ENCODE measurements at places on chromosomes 1 and 21.

DNA sequence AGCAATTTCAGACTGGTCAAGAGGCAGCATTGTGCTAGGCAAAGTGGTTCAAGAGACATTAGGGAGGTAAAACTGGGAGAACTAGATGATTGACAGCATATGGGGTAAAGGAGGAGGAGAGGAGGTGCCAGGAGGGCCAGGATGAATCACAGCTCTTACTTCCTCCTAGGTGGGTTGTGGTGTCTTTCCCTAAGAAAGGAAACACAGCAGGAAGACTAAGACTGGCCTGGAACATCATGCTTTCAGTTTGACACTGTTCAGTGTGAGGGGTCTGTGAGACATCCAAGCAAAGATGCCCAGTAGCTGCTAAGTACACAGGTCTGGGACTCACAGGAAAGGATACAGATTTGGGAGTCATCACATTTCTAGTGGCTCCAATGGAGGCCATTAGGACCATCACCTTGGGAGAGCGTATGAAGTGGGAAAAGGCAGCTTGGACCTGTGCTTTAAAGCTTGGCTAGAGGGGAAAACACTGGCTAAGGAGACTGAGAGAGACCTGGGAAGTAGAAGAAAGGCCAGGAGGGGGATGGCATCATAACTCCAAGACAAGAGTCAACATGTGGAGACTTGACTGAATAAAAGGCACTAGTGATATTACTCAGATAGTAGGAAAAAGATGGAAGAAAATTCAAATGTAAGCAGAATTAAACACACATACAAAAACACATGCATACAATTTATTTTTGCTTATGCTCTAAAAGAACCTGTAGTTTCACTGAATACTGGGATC is 17.3 kb downstream of the CD58 start:
- DNase-seq: no peak

- DNase-seq: no peak
Measured at GRCh38 chr1:52867087-52867863, 24.7 kb downstream of the ZYG11A start.

GRCh38 chr1:11483581-11484320 is 4.8 kb downstream of the DISP3 start:
- no peak for DNase-seq

DNA sequence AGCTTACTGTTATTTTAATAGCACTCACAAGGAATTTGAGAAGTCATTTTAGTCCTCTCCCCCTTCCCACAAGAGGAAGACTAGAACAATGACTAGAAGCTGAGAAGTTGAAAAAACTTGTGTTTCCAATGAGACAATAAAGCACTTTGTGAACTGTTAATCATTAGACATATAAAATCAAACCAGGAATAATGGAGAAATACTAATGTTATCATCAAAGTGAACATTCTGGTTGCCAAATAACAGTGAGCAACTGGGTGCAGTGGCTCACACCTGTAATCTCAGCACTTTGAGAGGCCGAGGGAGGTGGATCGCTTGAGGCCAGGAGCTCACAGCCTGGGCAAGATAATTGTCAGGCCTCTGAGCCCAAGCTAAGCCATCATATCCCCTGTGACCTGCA is 54.0 kb upstream of the RASAL2 start:
- no peak for DNase-seq

DNA sequence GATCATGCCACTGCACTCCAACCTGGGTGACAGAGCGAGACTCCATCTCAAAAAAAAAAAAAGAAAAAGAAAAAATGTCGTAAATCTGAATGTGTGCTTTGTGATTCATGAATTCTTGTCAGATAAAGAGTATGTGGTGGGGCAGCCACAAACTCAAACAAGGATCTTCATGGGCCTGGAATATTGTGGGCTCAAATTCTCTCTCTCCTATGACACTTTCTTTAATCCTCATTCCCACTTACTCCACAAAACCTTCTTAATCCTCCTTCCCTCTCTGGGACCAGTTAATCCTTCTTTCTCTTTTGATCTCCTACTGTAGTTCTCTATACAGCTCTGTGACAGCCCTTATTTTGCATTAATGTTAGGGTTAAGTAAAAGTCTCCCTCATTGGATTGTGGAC is 112.3 kb downstream of the AK5 start:
- no peak for DNase-seq

- no peak for DNase-seq
Measured at GRCh38 chr1:27736252-27736651, 10.5 kb downstream of the FAM76A start.

DNA sequence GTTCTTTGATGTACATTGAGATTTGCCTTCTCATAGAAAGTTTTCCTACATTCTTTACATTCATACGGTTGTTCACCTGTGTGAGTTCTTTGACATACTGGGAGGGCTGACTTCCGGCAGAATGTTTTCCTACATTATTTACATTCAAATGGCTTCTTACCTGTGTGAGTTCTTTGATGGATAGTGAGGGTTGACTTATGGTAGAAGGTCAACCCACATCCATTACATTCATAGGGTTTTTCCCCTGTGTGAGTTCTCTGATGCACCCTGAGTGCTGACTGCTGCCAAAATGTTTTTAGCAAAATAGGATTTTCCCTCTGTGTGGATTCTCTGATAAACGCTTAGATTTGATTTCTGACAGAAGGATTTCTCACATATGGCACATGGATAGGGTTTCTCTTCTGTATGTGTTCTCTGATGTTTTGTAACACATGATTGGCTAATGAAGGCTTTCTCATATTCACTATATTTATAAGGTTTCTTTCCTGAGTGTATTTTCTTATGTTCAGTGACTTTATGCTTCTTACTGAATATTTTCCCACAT is 37.7 kb downstream of the JMJD4 start:
- DNase-seq: no peak

DNA sequence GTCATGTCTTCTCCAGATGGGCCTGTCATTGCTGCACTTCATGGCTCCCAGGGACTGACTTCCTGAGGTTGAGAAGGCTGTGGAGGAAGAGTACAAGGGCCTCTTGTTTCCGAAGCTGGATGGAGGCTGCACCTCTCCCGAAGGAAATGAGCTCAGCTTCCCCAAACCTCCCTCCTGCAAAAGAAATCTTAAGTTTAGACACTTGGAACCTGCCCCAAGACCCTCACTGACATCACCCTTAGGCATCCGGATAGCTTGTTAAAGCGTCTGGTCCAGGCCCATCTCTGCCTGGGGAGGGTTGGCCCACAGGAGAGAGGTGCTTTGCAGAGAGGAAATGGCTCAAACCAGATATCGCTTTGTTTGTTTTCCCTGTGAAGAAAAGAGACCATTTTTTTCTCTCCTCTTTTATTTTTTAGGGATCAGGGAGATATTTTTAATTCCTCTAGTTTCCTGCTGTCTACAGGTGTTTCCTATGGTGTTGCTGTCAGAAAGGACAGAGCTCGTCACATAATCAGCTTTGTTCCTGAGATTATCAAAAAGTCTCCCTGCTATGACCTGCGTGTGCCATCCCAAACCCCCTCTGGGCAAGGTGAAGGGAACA is 25.0 kb downstream of the RCSD1 start:
- DNase-seq: no peak

DNA sequence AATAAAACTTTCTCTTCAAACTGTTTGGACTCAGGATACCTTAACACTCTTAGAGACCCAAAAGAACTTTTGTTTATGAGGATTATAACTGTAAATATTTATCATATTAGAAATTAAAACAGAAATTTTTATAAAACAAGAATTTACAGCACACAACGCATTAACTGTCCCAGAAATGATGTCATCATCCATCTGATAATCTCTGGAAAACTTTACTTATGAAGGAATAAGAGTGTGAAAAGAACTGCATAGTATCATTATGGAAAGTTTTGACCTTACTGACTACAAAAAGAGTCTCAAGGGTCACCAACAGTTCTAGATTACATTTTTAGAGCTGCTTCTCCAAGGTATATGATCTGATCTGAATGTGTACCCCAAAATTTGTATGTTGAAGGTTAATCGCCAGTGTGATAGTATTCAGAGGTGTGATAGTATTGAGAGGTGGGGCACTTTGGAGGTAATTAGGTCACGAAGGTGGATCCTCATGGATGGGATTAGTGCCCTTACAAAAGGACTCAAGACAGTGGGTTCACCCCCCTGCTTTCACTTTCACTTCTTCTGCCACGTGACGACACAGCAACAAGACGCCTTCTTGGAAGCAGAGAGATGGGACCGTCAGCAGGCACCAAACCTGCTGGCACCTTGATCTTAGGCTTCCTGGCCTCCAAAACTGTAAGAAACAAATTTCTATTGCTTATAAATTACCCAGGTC is 95.7 kb upstream of the NR5A2 start:
- DNase-seq: no peak

GRCh38 chr1:155070721-155071569 is 7.4 kb downstream of the EFNA4 start:
- DNase-seq: peak; percentile 78

DNA sequence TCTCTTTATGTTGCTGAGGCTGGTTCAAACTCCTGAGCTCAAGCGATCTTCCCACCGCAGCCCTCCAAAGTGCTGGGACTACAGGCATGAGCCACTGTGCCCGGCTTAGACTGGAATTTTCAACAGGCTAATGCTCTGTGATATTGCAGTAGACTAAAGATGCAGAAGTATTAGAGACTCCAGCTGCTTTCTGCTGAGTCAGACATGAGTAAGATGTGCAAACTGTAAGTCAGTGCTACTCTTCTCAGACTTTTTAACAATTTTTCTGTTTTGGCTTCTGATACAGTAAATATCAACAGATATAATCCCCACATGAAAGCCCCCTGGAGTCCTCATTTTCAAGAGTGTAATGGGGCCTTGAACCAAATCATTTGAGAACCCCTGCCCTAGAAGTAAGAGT is 29.3 kb upstream of the NLRP3 start:
- DNase-seq: no peak

- no peak for DNase-seq
Measured at GRCh38 chr1:66930823-66931174, 6.0 kb downstream of the MIER1 start.
